ENCODE measurements at places on chromosomes 2 and 18.

DNA sequence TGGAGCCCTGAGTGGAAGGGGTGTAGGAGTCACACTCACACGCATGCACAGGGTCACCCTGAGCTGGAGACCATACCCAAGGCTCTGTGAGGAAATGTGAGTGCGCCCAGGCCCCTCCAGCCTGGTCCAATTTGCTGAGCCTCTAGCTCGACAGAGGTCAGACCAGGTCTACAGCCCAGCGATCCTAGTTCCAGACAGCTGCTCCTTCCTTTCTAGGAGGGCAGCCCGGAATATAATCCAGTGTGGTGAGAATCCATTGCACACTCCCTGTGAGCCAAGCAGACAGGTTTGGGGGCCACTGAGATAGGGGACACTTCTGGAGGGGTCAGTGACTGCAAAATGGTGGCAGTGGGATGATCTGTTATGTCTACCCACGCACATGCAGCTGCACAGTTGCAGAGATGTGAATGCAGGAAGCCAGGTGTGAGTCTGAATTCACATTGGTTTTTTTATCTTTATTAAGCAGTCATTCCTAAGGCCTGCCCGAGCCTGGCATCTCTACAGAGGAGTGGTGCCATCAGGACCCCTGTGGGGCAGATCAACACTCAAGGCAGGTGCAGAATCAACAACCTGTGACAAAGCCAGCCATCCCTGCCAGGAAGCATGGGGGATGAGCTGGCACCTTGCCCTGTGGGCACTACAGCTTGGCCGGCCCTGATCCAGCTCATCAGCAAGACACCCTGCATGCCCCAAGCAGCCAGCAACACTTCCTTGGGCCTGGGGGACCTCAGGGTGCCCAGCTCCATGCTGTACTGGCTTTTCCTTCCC is at the start of gene GPR148:
GPR148 (plus strand) TSS at position 522 of the 768 bp plus-strand sequence; CDS start at position 604, 82 bp downstream.
- DNase-seq: no peak

DNA sequence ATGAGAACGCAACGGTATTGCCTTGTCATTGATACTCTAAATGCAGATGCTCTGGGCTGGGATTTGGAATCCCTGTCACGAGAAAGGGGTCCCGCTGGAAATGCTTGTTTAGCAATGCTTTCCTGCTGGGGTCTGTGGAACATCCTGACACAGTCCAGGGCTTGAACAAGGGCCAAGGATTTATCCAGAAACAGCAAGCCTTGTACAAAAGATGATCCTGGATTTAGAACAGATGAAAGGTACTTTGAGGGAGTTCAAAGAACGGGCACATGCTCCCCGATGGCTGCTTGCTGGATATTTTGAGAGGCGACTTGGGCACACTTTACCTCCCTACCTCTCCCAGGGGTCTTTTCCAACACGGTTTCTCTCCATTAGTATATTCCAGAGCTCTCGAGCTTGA is 108.1 kb upstream of the CELF4 start:
- no peak for DNase-seq

- no peak for DNase-seq
Measured at GRCh38 chr2:61789807-61790602, 63.9 kb downstream of the FAM161A start.

DNA sequence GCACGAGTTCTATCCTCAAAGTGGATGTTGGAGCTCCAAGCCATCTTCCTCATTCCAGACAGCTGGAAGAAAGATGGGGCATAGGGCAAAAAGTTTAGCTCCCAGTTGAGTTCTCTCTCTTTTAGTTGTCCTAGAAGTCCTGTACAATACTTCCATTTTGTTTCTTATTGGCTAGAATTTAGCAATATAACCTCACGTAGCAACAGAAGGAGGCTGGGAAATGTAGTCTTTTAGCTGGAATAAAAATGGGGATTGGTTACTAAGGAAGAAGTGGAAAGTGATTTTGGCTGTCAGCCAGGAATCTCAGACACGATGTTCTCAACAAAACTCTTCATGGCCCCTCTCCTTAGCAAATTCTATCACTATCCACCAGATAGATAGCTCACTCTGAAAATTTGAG is 79.9 kb downstream of the PLCL1 start:
- no peak for DNase-seq

DNA sequence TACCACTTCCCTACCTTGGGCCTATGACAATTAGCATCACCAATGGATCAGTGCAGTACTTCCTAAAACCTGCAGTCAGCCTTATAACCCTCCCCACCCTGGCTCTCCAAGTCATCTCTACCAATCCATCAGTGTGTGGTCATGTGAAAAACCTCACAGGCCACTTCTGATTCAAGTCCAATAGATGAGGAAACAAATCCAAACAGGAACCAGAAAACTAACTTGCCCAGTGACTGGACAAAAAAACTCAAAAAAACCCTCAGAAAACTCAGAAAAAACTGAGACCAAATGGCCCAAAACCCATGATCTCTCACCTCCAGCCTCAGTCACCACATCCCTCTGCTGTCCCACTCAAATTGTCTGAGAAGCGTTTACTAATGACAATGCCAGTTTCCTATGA is 43.3 kb downstream of the TGFA start:
- no peak for DNase-seq

DNA sequence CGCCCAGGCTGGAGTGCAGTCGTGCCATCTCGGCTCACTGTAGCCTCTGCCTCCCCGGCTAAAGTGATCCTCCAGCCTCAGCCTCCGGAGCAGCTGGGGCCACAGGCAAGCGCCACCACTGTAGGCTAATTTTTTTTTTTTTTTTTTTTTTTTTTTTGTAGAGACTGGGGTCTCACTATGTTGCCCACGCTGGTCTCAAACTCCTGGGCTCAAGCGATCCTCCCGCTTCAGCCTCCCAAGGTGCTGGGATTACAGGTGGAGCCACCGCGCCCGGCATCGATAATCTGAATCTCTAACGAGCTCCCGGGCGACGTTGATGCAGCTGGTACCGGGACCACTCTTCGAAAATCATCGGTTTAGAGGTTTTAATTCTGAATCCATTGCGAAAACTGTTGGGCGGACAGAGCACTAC is 520 bp upstream of the CYP20A1 start:
- DNase-seq: no peak

DNA sequence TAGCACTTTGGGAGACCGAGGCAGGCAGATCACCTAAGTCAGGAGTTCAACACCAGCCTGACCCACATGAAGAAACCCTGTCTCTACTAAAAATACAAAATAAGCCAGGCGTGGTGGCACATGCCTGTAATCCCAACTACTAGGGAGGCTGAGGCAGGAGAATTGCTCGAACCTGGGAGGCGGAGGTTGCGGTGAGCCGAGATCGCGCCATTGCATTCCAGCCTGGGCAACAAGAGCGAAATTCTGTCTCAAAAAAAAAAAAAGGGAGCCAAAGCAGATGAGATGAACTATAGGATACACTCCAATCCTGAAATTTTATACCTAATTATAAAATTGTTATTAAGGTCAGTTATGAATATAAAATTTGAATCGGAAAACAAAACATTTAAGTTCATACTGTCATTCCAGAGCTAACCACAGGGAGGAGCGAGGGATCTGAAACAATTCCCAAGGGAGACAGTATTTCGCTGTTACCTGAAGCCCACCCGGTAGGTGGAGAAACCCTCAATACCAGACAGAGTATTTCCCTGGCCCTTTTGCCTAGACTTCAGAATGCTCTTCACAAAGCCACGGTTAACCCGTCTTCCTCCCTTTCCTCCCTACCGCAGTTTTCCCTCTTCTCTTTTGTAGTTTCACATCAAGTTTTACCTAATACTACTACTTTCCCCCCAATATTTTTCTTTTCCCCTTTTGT is 1.4 kb downstream of the PPM1G start:
- peak; percentile 88 for DNase-seq

DNA sequence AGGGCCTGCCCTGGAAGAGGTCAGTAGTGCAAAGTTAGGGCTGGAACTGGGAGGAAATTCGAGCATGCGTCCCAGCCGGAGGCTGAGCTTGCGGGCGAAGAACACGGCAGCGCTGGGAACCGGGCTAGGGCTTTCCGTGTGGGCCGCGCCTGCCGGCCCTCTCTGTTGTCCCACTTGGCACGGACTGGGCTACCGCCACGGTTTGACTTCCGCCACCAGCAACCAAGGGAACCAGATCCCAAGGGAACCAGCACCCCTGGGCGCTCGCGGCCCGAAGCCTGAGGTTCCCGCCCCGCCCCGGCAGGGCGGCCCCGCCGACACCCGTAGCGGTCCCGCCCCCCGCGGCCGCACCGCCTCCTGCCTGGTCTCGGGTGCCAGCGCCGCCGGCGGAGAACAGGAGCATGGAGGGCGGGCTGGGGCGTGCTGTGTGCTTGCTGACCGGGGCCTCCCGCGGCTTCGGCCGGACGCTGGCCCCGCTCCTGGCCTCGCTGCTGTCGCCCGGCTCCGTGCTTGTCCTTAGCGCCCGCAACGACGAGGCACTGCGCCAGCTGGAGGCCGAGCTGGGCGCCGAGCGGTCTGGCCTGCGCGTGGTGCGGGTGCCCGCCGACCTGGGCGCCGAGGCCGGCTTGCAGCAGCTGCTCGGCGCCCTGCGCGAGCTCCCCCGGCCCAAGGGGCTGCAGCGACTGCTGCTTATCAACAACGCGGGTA is at the start of gene SPR:
SPR (plus strand) TSS at position 377 of the 708 bp plus-strand sequence; CDS start at position 402, 25 bp downstream.
- peak; percentile 68 for DNase-seq

- peak; percentile 75 for DNase-seq
Measured at GRCh38 chr2:88131201-88131998, 3.5 kb upstream of the FABP1 start.

DNA sequence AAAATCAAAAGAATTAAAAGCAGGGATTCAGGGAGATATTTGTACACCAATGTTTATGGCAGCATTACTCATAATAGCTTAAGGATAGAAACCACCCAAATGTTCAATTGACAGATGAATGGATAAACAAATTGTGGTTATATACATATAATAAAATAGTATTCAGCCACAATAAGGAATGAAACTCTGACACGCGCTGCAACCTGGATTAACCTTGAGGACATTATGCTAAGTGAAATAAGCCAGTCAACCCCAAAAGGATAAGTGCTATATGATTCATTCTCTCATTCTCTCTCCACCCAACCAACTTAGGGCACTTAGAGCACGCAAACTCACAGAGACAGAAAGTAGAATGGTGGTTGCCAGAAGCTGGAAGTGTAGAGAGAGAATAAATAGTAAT is 216.8 kb upstream of the SLC14A2 start:
- no peak for DNase-seq

DNA sequence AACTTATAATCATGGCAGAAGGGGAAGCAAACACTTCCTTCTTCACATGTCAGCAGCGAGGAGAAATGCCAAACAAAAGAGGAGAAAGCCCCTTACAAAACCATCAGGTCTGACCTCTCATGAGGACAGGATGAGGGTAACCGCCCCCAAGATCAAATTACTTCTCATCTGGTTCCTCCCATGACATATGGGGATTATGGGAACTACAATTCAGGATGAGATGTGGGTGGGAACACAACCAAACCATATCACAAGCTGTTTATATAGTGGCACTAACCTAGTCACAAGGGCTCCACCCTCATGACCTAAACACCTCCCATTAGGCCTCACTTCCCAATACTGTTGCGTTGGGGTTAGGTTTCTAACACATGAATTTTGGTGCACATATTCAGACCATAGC is 110.0 kb downstream of the OSBPL6 start:
- no peak for DNase-seq

DNA sequence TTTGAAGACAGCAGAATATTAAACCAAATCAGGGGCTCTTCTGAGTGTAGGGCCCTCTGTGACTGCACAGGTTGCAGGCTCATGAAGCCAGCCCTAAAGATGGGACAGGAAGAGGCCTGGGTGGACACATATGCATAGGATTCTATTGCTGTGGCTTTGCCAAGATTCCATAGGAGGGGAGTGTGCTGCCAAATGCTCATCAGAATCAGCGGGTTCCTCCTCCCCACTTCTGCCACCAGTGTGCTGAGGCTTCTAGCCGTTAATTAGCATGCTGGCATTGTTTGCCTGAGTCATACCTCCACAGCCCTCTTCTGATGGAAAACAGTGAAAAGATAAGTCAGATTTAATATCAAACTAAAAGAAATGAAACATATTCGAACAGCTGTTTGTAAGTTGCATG is 103.9 kb upstream of the TMEFF2 start:
- no peak for DNase-seq

DNA sequence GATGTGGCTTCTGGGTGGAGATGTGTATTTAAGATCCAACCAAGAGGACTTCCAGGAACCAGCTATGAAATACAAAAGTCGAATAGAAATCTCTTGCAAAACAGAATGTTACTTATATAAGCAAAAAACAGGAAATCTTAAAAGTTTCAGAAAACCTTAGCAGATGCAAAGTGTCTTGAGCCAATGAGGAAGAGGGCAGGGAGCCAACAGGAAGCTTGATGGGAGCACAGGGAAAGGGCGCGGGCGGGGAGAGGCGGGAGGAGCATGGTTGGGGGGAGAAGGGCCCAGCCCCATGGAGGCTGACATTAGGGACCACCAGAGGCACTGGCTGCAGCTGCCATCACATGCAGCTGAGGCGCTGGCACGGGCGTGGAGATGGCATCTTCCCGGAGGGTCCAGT is 203.3 kb downstream of the SNTG2 start:
- no peak for DNase-seq

DNA sequence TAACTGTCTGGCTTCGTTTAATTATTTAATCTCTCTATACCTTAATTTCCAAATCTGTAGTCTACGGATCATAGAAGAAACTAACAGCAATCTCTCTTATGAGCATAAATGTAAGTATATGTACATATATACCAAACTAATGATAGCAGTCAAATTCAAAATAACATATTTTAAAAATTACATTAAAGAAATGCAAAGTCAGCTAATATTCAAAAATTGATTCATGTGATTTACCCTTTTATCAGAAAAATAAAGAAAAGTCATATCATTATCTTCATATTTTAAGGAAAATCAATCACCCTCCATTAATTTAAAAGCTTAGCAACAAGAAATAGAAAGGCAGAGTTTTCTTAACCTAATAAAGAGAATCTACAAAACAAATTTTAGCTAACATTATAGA is 575.9 kb downstream of the IRS1 start:
- no peak for DNase-seq

GRCh38 chr2:33806041-33806440 is 206.9 kb upstream of the FAM98A start:
- DNase-seq: no peak

DNA sequence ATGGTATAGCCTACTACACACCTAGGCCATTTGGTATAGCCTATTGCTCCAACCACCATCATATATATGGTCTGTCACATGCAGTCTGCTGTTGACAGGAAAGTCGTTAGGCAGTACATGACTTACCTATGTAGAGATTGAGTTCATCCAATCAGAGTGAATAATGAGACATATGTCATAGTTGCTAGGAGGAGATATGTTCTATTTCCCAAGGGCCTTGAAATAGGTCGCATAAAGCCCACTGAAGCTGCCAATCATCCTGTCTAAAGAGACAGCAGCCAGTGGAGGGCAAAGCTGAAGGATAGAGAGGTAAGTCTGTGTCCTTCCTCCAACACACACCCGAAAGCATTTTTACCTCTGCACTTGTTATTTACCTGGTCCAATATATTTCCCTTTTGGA is 263.4 kb downstream of the PTPRM start:
- no peak for DNase-seq

- DNase-seq: no peak
Measured at GRCh38 chr2:234286118-234286598, 210.7 kb downstream of the ARL4C start.

DNA sequence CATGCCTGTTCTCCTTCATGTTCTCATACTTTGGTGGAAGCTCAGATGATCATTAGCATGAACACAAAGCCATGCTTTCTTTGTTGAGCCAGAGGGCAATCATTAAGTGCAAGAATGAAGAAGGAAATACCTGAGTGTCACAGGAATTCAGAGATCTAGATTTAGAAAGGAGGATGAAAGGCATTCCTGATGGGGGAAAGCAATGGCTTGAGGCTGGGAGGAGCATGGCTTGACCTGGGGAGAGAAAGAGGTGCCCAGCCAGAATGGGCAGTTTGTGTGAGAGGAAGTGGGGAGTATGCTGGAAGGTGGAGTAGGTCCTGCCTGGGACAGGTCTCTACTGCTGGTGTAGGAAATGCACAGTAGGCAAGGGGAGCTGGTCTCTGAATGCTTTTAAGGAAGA is 35.1 kb downstream of the SLC4A3 start:
- DNase-seq: no peak

Data from HepG2 (cell line).